ENCODE measurements at places on chromosomes 11 and 22.
A peak's percentile ranks its signal among the peaks of the same experiment; 100 is the strongest.

DNA sequence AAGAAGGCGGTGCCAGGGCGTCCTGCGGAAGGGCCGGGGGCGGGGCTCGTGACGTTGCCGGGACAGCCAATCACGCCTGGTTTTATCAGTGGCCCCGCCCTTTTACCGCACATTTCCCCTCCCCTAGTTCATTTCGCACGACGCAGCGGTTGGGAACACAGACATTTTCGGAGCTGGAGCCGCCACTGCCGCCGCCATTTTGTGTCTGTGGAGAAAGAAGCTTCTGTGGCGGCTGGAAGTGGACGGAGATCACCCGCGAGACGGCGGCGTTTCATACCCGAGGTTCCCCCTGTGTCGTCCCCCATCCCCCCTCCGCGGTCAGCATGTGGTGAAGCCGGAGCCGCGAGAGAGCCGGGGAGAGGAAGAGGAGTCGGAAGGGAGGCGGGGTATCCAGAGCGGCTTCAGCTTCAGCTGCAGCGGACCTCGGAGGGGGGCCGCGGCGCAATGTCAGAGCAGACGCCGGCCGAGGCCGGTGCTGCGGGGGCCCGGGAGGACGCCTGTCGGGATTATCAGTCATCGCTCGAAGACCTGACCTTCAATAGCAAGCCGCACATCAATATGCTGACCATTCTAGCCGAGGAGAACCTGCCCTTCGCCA lies at the start of gene PCF11:
Gene PCF11 (plus strand): TSS at position 136 of the 598 bp plus-strand sequence. CDS start 309 bp downstream, at position 445.
- H3K4me1 ChIP-seq, result peaks cover 45% of the 10 kb centered on the region
- peak within 1 kb of the TSS; percentile 93 for H3K27ac ChIP-seq
- no peak for DNase-seq

GRCh38 chr11:439315-440064 lies 2.3 kb downstream of the ANO9 start:
- no peaks in the 10 kb centered on the region for H3K27me3 ChIP-seq
- no peaks in the 10 kb centered on the region for H3K36me3 ChIP-seq
- no peaks in the 10 kb centered on the region for H3K4me1 ChIP-seq
- no peak overlapping the region for H3K4me3 ChIP-seq

DNA sequence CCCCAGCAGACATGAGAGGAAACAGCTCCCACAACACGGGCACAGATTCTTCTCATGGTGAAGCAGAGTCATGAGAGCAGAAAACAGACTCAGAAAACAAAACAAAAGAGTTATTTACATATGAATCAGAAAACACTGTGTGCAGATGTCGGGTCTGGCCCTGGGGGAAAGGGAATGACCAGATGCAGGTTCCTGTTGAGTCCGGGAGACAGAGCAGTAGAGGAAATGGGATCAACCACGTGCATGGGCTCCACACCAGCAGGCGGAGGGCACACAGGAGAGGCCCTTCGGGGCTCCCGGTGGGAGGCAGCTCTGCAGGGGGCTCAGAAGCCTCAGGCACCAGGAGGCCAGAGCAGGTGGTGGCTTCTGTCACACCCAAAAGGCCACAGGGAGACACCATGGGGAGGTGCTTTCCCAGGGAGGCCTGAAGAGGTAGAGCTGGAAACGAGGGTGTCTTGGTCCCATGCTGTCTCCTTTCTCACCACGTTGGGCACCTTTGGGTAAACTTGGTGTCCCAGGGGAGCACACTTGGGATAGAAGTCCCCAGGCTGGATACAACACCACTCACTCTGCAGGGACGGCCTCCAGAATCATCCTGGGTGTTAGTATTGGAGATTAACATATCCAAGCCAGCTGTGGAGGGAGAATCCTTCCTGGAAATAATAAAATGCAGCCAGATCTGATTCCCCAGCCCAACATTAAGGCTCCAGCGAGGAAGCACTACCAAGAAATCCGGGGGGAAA lies 764.7 kb downstream of the BRD1 start:
- no peaks in the 10 kb centered on the region for H3K27me3 ChIP-seq
- no peak for DNase-seq
- H3K4me1 ChIP-seq, result peaks cover 49% of the 10 kb centered on the region
- H3K27ac ChIP-seq, result no peak overlapping the region
- H3K4me3 ChIP-seq, result no peak overlapping the region

- H3K27me3 ChIP-seq, result no peaks in the 10 kb centered on the region
- no peak overlapping the region for H3K27ac ChIP-seq
Measured at GRCh38 chr11:75386942-75387630, 12.2 kb upstream of the RPS3 start.

DNA sequence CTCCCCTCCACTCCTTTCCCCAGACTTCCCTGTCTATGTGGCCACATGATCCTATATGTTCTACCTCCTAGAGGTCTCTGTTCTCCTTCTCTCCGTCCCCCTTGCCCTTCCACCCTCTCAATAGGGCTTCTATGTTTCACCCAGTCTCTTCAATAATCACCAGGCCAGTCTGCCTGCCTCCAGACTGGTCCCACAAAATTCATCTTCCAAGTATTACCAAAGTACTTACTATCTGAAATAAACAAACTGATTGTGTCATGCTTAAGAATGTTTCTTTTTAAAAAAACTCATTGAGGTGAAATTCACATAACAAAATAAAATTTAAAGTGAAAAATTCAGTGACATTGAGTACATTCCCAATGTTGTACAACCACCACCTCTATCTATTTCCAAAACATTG lies 44.2 kb downstream of the MTNR1B start:
- peaks cover 5% of the 10 kb centered on the region for H3K27me3 ChIP-seq
- H3K4me1 ChIP-seq, result no peaks in the 10 kb centered on the region
- no peak overlapping the region for H3K4me3 ChIP-seq

DNA sequence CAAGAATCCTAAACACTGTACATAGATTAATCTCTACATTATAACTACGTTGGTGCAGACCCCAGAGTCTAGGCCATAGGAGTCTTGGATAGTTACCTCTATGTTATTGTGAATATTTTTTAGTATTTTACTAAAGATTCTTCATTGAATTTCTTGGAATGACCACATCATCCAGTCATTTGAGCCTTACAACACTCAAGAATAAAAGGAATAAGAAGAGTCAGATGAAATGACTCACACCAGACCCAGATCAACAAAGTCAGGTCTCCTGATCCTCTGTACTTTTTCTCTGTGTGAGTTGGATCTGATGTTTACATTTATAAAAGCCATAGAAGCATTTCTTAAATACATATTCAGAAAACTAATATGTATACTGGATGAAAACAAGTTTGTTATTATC lies 179.2 kb upstream of the ARHGAP20 start:
- H3K4me1 ChIP-seq, result no peaks in the 10 kb centered on the region
- H3K4me3 ChIP-seq, result no peak overlapping the region
- no peak for DNase-seq
- no peaks in the 10 kb centered on the region for H3K27me3 ChIP-seq
- no peaks in the 10 kb centered on the region for H3K36me3 ChIP-seq
- no peak overlapping the region for H3K27ac ChIP-seq

DNA sequence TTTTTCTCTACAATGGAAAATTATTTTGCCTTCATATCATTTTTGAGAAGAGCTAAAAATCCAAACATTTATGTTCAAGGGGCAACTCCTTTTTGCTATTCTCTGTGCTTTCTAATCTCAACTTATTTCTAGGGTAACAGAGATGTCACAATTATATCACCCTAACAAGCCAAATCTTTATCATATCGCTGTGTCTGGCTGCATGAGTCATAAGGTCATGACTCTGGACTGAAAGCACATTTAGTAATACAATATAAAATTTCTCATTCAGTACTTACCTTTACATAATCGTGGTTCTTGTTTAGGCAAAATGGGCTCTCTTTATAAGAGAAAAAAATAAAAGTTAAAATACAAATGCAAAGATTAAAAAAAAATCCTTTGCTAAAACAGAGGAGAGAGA lies 326.0 kb downstream of the CASP12 start:
- H3K4me1 ChIP-seq, result no peaks in the 10 kb centered on the region
- H3K27ac ChIP-seq, result no peak overlapping the region
- no peaks in the 10 kb centered on the region for H3K36me3 ChIP-seq
- no peaks in the 10 kb centered on the region for H3K27me3 ChIP-seq
- DNase-seq, result no peak

DNA sequence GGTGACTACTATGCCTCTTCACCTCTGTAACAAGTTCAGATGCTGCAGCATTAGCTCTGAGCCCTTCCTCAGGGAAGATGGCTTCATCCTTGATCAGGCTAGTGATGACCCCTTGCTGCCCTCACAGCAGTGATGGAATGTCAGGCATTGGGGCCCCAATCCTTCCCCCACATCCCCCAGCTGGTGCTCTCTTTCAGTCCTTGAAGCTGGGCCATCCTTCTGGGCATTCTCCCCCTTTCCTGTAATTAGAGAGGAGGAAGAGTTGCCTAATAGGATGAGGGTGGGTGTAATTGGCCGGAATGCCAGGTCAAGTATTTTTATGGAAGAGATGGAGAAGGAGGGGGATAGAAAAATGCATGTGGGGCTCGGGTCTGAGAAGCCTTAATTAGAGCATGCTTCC lies 62.6 kb downstream of the TRAF6 start:
- no peaks in the 10 kb centered on the region for H3K36me3 ChIP-seq
- no peak for DNase-seq
- no peak overlapping the region for H3K27ac ChIP-seq
- H3K4me3 ChIP-seq, result no peak overlapping the region
- no peaks in the 10 kb centered on the region for H3K27me3 ChIP-seq
- peaks cover 12% of the 10 kb centered on the region for H3K4me1 ChIP-seq

GRCh38 chr22:44063462-44064371 lies 39.6 kb downstream of the PARVB start:
- H3K36me3 ChIP-seq, result no peaks in the 10 kb centered on the region
- H3K4me3 ChIP-seq, result no peak overlapping the region
- no peak for DNase-seq

GRCh38 chr22:43819931-43820640 lies 8.0 kb upstream of the EFCAB6 start:
- no peak for DNase-seq
- no peak overlapping the region for H3K4me3 ChIP-seq
- no peaks in the 10 kb centered on the region for H3K36me3 ChIP-seq
- no peaks in the 10 kb centered on the region for H3K27me3 ChIP-seq
- H3K4me1 ChIP-seq, result no peaks in the 10 kb centered on the region

GRCh38 chr22:17952273-17952801 lies 72.0 kb downstream of the MICAL3 start:
- H3K4me3 ChIP-seq, result no peak overlapping the region
- DNase-seq, result peak; percentile 67
- no peaks in the 10 kb centered on the region for H3K27me3 ChIP-seq

- no peak overlapping the region for H3K27ac ChIP-seq
- no peaks in the 10 kb centered on the region for H3K36me3 ChIP-seq
- no peak for DNase-seq
- no peak overlapping the region for H3K4me3 ChIP-seq
- no peaks in the 10 kb centered on the region for H3K27me3 ChIP-seq
Measured at GRCh38 chr11:7572001-7572712, 58.4 kb downstream of the PPFIBP2 start.

- no peaks in the 10 kb centered on the region for H3K36me3 ChIP-seq
- H3K27ac ChIP-seq, result no peak overlapping the region
- no peak for DNase-seq
- H3K27me3 ChIP-seq, result no peaks in the 10 kb centered on the region
- H3K4me3 ChIP-seq, result no peak overlapping the region
Measured at GRCh38 chr22:20433686-20434241, 3.9 kb downstream of the SCARF2 start.

DNA sequence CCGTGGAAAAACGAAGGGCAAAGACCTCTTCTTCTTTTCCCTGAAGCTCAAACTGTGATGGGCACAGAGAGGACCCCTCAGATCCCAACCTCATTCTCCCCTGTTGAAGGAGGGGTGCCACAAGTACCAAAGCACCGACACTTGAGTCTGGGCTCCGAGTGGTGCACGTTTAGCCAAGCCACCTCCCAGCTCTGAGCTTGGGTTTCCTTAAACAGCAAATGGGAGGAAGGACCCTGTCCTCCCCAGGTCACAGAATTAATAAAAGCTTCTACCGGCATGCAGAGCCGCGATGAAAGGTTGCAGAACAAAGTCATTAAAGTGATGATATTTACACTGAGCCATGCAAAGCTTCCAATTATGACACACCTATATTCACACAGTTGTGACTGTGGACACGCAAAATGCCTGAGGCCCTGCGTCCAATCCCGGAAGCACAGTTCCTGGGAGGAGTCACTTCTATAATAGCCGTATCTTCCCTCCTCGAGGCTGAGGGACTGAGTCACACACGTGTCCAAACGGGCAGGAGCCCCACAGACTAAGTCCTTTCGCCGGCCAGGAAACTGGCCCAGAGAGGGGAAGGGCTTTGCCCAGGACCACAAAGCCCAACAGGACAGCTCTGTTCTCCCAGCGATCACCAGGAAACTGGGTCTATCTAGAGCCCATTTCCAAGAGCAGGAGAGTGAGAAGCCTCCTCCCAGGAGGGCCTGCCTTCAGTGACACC lies 922 bp upstream of the CSNK1E start:
- H3K4me3 ChIP-seq, result peak overlapping the region; percentile 66
- no peaks in the 10 kb centered on the region for H3K36me3 ChIP-seq
- H3K27me3 ChIP-seq, result no peaks in the 10 kb centered on the region
- no peak overlapping the region for H3K27ac ChIP-seq

GRCh38 chr22:50684986-50685385 lies 12.4 kb downstream of the SHANK3 start:
- H3K4me1 ChIP-seq, result peaks cover 6% of the 10 kb centered on the region
- no peak overlapping the region for H3K27ac ChIP-seq
- no peaks in the 10 kb centered on the region for H3K27me3 ChIP-seq
- no peak for DNase-seq

DNA sequence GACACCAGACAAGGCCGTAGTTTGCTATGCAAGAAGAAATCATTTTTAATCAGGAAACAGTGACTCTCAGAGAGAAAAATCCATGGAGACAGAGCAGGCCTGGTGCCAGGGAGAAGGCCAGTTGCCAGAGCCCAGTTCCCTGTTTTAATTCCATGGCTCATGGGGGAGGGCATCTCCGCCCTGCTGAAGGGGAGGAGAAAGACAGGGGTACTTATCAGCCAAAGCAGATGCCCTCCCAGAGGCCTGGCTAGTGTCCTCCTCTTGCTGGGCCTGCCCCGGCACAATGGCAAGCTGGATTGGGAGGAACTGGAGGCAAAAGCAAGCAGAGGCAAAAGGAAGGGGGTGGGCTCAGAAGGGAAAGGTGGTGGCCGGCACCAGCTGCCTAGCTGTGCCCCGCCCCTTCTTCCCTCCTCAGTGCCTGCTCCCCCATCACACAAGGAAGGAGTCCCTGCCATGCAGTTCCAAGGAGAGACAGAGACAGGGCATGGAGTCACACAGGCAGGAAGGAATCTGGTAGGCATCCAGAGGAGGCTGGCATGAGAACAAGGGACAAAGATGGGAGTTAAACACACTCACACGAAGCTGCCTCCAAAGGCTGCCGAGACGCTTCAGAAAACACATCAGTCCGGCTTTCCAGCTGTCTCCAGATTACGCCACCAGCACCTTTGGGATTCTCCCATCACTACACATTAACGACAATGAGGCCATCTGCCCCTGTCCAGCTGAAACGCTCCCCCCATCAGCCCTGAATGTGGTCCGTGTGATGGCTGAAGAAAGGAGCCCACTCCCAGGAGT lies 591.8 kb downstream of the BUD13 start:
- H3K27me3 ChIP-seq, result no peaks in the 10 kb centered on the region
- H3K4me3 ChIP-seq, result no peak overlapping the region
- H3K4me1 ChIP-seq, result no peaks in the 10 kb centered on the region
- H3K36me3 ChIP-seq, result no peaks in the 10 kb centered on the region
- H3K27ac ChIP-seq, result no peak overlapping the region

- no peak overlapping the region for H3K27ac ChIP-seq
- peaks cover 29% of the 10 kb centered on the region for H3K4me1 ChIP-seq
- 0 out of 2 replicates have a peak, but pooled peaks cover 2% of the 10 kb centered on the region for H3K27me3 ChIP-seq
- H3K4me3 ChIP-seq, result no peak overlapping the region
Measured at GRCh38 chr22:19576460-19577421, 52.5 kb upstream of the CLDN5 start.

Measured in Karpas-422 (cell line).